A549 treated with CpdA at 1 μM for 4 hours (cell line): ENCODE measurements at places on chromosomes 4 and X. TPM values are rescaled to one million over a fixed set of nuclear protein-coding genes. Genes with fewer than 3 reads are reported as not detected.

Gene POU4F2
- not detected in 5 replicates for total RNA-seq

Gene CFI
- total RNA-seq: 0.26 to 0.69 TPM (median 0.42 TPM) in 5 replicates

Gene ADRA2C
- total RNA-seq: 5.3 to 11.7 TPM (median 10.4 TPM) in 5 replicates

Gene MAGEA2B
- total RNA-seq: not detected in 5 replicates

Gene AFF2
- total RNA-seq: not detected in 5 replicates

Gene GAGE12J
- total RNA-seq: not detected in 5 replicates

Gene PCYT1B
- 0.02 TPM in 1 of 5 replicates, not detected in the others for total RNA-seq

Gene PCDH10
- 0.09 to 0.27 TPM (median 0.15 TPM) in 5 replicates for total RNA-seq

Gene MTMR1
- total RNA-seq: 14.8 to 18.5 TPM (median 16.9 TPM) in 5 replicates

Gene FGF13
- not detected in 5 replicates for total RNA-seq

Gene EPHA5
- 0.22 to 0.56 TPM (median 0.41 TPM) in 5 replicates for total RNA-seq

Gene COL4A5
- 13.1 to 16.5 TPM (median 13.5 TPM) in 5 replicates for total RNA-seq

Gene PNCK
- total RNA-seq: 0.22 to 0.86 TPM (median 0.52 TPM) in 4 of 5 replicates, not detected in the other

Gene UGT2B15
- total RNA-seq: 0.07 to 0.14 TPM (median 0.13 TPM) in 4 of 5 replicates, not detected in the other

Gene CXCL5
- total RNA-seq: 50.1 to 60.7 TPM (median 56.4 TPM) in 5 replicates

Gene PAGE4
- not detected in 5 replicates for total RNA-seq

Gene DTHD1
- not detected in 5 replicates for total RNA-seq

Gene PPP2R2C
- 33.0 to 40.4 TPM (median 38.6 TPM) in 5 replicates for total RNA-seq

Gene TRPC5OS
- not detected in 5 replicates for total RNA-seq

Gene XG
- total RNA-seq: not detected in 5 replicates

Gene CT47B1
- total RNA-seq: not detected in 5 replicates

Gene EDA2R
- total RNA-seq: 11.5 to 14.6 TPM (median 13.7 TPM) in 5 replicates

Gene PAGE2
- total RNA-seq: not detected in 5 replicates

Gene MAGEA10
- 0.02 TPM in 1 of 5 replicates, not detected in the others for total RNA-seq

Gene SSX2B
- total RNA-seq: not detected in 5 replicates

Gene ADAMTS3
- total RNA-seq: 0.01 TPM in 1 of 5 replicates, not detected in the others

Gene SMAD1
- total RNA-seq: 10.2 to 11.2 TPM (median 10.8 TPM) in 5 replicates

Gene SLIT2
- total RNA-seq: 0.03 to 0.14 TPM (median 0.05 TPM) in 4 of 5 replicates, not detected in the other

Gene CXorf38
- 8.0 to 11.2 TPM (median 10.6 TPM) in 5 replicates for total RNA-seq

Gene RAB41
- not detected in 5 replicates for total RNA-seq

Gene ADGRG2
- 5.8 to 6.2 TPM (median 6.2 TPM) in 5 replicates for total RNA-seq

Gene PASD1
- total RNA-seq: not detected in 5 replicates

Gene AFM
- total RNA-seq: not detected in 5 replicates

Gene PLS3
- total RNA-seq: 181 to 251 TPM (median 201 TPM) in 5 replicates

Gene TRIM60
- total RNA-seq: not detected in 5 replicates

Gene GDPD2
- total RNA-seq: 0.07 to 0.13 TPM (median 0.07 TPM) in 3 of 5 replicates, not detected in the others

Gene HSFX1
- total RNA-seq: 0.26 to 0.50 TPM (median 0.43 TPM) in 5 replicates

Gene CTAG2
- total RNA-seq: not detected in 5 replicates

Gene ARR3
- total RNA-seq: not detected in 5 replicates

Gene CNGA1
- 0.10 to 0.17 TPM in 2 of 5 replicates, not detected in the others for total RNA-seq

Gene FAM3A
- total RNA-seq: 35.6 to 46.9 TPM (median 41.9 TPM) in 5 replicates

Gene SSX4
- total RNA-seq: not detected in 5 replicates

Gene SPANXN4
- total RNA-seq: not detected in 5 replicates

Gene LNX1
- 0.07 to 0.09 TPM (median 0.07 TPM) in 3 of 5 replicates, not detected in the others for total RNA-seq

Gene CT45A10
- total RNA-seq: 0.27 to 0.37 TPM (median 0.29 TPM) in 3 of 5 replicates, not detected in the others
